ENCODE measurements at places on chromosomes 16 and 17.

DNA sequence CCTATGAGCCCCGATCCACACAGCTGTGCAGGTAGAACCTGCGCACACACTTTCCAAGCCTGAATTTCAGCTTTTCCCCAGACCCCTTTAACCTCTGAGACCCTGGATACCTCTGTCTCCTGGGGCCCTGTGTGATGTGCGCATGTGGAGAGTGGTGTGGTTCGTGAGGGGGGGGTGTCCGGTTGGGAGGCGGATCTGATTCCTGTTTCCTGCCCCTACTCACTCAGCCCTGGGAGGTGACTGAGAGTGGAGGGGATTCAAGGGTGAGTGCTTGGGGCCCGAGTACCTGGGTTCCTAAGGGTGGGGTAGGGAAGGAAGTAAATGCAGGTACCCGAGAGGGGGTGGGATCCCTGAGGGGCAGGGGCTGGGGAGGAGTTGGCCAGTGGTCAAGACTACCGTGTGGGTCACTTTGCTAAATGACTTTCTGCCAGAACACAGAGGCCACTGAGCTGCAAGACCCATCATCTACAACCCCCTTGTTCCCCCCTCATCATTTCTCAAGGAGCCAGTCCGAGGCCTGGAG is 621 bp downstream of the ARHGEF15 start:
- DNase-seq, result no peak

DNA sequence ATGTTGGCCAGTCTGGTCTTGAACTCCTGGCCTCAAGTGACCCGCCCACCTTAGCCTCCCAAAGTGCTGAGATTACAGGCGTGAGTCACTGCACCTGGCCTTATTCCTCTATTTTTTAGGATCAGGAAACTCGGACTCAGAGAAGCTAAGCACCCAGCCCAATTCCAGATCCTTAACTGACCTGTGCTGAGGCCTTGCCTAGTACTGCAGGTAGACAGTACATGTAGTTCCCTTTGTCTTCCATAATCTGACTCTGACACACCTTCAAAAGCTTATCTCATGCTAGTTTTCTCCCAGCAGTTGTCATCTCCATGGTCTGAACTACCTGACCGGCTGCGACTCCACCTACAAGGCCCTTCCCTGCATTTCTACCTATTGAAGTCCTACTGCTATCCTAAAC is 65.7 kb upstream of the AXIN2 start:
- DNase-seq, result no peak

- no peak for DNase-seq
These were observed 11.9 kb upstream of the FAAP100 start for GRCh38 chr17:81563861-81564586.

GRCh38 chr16:31099860-31100638 is 5.5 kb upstream of the VKORC1 start:
- no peak for DNase-seq

DNA sequence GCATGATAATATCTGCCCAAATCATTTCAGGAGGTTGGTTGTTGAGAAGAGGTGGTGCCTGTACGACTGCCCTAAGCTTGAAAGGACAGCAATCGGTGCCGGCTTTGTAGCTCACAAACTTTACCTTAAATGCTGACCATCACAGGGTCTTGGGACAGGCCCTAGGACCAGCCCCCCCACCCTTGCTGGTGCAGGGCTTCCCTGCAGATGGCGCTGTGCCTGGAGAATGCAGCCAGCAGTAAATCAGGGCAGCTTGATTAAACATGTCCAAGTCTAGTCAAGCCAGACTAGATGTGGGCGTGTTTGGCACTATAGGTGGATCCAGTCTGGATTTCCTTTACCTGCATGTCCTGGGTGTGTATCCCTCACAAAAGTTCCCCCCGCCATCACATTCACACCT is 135.5 kb upstream of the CRHR1 start:
- no peak for DNase-seq

DNA sequence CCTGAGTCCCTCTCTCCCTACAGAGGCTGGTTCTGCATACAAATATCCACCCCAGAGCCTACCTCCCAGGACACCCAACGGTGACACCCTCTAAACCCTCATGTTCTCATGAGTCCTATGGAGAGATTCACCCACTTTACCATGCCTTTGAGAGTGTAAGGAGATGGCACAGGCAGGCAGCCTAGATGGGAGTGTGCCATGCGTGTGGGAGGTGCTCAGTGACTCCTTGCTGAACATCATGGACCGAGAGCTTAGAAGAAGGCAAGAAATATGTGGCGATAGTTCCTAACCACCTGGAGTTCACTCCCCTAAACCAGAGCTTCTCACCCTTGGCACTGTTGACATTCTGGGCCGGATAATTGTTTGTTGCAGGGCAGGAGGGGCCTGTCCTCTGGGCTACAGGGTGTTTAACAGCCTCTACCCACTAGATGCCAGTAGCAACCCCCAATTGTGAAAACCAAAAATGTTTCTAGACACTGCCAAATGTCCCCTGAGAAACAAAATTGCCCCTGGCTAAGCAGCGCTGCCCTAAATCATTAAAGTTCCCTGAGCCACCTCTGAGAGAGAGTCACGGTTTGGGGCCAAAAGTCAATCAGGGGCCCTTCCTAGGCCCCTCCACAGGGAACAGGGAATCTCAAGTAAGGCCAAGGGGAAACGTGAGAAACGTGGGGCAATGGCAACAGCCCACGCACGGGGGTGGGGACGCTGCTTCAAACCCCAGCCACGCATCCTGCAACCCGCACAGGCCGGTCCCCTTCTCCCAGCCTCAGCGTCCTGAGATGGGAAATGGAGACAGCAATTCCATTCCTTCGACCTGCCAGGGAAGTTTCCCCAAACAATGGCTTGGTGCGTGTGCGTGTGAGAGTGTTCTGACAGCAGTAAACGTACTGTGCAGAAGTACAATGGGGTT is 66.8 kb downstream of the C16orf78 start:
- no peak for DNase-seq
